CD8-positive, alpha-beta memory T cell (primary cell): ENCODE measurements at places on chromosomes 1 and 21. TPM values are rescaled to one million over a fixed set of nuclear protein-coding genes. Genes with fewer than 3 reads are reported as not detected.

Gene SERTAD4
- polyA plus RNA-seq = not detected

Gene TMOD4
- polyA plus RNA-seq = 1.0 TPM

Gene KCNT2
- not detected for polyA plus RNA-seq

Gene PPIAL4G
- polyA plus RNA-seq = not detected

Gene TYW3
- polyA plus RNA-seq = 15.0 TPM

Gene FMOD
- polyA plus RNA-seq = not detected

Gene C1QC
- not detected for polyA plus RNA-seq

Gene RBM11
- 2.2 TPM for polyA plus RNA-seq

Gene CELA2A
- polyA plus RNA-seq = not detected

Gene CD52
- polyA plus RNA-seq = 7,622 TPM

Gene SMIM11
- 3.4 TPM for polyA plus RNA-seq

Gene CR1L
- polyA plus RNA-seq = not detected

Gene ADORA1
- not detected for polyA plus RNA-seq

Gene MPL
- not detected for polyA plus RNA-seq

Gene LCE3B
- not detected for polyA plus RNA-seq

Gene PEAR1
- not detected for polyA plus RNA-seq

Gene NPHS2
- not detected for polyA plus RNA-seq

Gene BMP8B
- 0.14 TPM for polyA plus RNA-seq
